Hippocampal formation (tissue), 2 donors: ENCODE measurements at places on chromosomes 12 and 14.
A peak's percentile ranks its signal among the peaks of the same experiment; 100 is the strongest.

DNA sequence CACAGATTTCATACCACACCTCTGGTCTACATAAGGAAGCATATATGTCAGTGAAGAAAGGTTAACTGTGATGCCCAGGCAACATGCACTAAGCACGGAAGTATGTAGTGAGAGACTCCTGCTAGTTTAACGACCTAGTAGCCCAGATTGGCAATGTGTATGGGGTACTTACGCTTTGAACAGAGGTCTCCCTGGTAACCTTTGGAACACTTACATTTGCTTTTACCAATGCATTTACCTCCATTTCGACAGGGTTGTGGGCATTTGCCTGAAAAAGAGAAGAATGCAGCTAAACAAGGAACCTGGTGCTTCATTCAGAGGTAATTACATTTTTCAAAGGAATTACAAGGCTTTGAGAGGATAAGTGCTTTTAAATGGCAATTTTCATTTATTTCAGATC is 65.2 kb downstream of the WIF1 start:
- DNase-seq: no peak

GRCh38 chr12:53082637-53083175 is 3.5 kb upstream of the SPRYD3 start:
- no peak for DNase-seq

DNA sequence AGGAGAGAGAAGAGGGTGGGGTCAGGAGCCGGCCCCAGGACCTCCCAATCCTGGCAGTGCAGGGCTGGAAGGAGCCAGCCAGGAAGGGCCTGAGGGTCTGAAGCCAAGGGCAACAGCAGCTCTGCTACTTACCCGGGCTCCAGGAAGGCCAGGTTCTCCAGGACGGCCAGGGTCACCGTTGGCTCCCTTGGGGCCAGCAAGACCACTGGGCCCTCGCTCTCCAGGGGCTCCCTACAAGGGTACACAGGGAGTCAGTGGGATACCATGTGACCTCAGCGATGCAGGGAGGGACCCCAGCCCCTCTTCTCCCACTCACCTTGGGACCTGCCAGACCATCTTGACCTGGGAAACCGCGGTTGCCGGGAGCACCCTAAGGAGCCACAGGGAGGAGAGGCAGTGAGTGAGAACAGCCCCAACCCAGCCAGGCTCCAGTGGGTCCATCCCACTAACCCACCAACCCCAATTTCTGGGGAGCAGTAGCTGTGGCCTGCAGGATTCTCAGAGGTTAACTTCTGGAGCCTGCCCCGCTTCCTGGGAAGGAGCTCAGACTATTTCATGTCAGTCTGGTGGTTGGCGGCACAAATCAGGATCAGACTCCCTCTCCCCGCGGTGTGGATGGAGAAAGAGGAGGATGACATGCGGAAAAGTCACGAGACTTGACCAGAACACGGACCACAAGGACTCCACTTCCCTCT is 18.5 kb downstream of the COL2A1 start:
- DNase-seq: no peak

GRCh38 chr12:47038270-47038748 is 41.1 kb upstream of the PCED1B start:
- DNase-seq: no peak

- DNase-seq: no peak
Measured at GRCh38 chr12:80419644-80420043, 24.4 kb upstream of the PTPRQ start.

DNA sequence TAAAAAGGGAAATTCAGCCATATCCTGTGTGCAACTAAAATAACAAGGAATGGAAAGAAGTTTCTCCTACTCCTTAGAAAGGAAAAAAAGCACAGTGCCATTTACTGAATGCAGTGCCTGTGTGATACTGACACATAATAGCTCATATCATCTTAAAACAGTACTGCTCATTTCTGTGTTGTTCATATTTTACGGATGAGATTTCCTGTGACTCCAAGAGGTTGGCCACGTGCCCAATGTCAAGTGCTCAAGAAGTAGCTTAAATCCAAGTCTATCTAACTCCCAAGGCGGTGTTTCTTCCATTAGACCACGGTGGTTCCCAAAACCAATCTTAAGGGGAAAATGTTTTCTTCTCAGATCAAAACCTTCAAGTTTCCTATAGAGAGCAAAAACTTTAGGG is 20.0 kb downstream of the MAP3K9 start:
- DNase-seq: no peak

- DNase-seq: peak; percentile 24
Measured at GRCh38 chr12:57240066-57240921, 10.7 kb downstream of the STAC3 start.

DNA sequence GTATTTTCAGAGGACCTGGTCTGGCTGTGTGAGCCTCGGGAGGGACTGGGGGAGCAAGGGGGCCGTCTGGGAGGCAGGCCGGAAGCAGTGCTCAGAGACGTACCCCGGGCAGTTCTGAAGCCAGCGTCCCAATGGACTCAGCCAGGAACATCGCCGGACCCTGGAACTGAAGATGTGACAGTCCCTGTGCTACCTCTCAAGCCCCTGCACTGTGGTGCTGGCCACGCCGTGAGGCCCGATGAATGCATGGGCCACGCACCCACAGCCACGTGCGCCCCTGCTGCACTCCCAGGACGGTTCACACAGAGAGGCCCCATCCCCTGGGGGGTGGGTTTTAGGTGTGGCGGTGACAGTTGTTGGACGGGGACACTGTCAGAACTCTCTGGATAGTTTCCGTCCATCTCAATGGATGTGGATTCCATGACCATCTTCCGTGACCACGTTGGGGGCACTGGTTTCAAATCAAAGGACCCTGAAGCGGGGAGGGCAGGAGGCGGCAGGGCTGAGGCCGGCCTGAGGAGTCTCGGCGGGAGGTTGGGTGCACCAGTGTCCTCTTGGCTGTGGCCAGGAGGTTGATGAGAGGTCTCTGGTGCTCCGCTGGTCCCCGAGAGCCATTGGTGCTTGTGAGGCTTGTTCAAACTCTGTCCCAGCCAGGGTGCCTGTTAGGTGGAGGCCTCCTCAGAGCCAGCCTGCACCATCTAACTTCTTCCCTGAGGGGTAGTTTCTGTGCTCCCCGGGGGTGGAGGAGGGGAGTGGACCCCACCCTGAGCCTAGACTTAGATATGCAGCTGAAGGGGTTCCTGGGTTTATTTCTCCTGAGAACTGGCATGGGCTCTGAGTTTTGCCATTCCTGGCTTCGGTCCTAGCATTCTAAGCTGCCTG is 36.3 kb upstream of the TSPAN9 start:
- DNase-seq: no peak

DNA sequence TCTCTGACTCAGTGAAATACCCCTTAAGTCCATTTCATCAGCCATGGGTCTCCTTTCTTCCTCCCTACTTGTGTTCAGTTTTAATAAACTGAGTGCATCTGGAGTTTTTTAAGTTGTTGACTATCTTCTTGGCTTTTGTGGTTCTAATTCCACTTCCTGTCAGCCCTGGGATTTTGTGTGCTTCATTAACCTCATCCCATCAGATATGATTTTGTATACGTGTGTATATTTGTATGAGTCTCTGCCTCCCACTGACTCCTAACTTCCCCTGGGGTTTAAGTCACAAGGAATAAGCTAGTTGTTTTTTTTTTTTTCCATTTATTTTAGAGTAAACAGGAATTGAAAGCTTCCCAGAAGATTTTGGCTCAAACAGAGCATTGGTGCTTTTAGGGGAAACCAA is 62.7 kb downstream of the TTLL5 start:
- no peak for DNase-seq

- no peak for DNase-seq
Measured at GRCh38 chr12:4064008-4064407, 190.8 kb upstream of the PARP11 start.

GRCh38 chr12:7678744-7679143 is 13.0 kb upstream of the APOBEC1 start:
- DNase-seq: no peak

DNA sequence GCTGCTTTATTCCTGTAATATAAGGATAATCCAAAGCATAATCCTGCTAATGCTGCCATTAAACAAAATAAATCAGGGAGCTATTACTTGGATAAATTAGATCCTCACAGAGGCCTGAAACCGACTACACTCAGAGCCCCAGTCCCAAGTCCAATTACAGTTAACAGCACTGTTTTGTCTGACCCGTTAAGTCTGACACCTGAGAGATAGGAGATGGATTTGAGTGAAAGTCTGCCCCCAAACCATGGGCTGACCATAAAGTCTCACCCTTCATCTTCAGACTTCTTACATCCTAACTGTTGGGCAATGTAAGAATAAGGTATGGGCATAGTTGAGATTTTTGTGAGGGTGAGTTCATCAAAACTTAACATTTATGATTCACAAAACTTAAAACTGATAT is 181.7 kb downstream of the PLCZ1 start:
- DNase-seq: no peak

GRCh38 chr14:52402812-52403526 is 88.9 kb downstream of the PTGER2 start:
- no peak for DNase-seq

GRCh38 chr12:119378903-119379302 is 44.4 kb downstream of the CCDC60 start:
- DNase-seq: no peak

DNA sequence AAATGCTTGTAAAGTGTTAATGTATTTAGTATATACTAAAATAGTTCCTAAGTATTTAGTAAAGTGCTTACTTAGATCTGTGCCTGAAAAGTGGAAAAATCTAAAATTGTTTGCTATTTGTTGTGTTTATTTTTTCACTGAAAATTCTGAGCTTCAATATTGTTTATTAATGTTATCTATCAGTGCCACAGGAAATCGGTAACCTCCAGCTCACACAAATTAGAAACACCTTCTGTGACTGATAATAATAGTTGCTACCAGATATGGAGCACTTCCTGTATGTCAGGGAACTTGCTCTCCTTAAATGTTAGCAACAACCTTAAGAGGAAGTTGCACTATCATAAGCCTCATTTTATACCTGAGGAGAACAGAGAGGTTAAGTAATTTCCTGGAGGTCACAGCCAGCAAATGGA is 723 bp upstream of the LRP10 start:
- DNase-seq: no peak

DNA sequence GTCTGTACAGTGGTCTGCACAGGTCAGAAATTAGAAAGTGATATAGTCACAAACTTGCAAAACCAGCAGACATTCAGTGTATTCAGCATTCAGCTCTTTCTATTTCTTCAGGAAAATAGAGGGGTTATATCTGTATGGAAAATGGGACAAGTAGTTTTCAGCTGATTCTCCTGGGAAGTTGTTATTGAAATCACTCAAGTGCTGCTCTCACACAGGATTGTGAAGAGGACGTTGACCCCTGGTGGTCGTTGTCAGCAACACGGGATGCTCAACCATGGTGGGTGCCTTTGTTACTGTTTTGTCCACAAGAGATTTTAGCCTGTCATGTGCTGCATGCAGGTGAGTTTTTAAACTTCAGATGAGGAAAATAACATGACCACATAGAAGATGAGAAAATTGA is 981.8 kb downstream of the TMEM121 start:
- no peak for DNase-seq

DNA sequence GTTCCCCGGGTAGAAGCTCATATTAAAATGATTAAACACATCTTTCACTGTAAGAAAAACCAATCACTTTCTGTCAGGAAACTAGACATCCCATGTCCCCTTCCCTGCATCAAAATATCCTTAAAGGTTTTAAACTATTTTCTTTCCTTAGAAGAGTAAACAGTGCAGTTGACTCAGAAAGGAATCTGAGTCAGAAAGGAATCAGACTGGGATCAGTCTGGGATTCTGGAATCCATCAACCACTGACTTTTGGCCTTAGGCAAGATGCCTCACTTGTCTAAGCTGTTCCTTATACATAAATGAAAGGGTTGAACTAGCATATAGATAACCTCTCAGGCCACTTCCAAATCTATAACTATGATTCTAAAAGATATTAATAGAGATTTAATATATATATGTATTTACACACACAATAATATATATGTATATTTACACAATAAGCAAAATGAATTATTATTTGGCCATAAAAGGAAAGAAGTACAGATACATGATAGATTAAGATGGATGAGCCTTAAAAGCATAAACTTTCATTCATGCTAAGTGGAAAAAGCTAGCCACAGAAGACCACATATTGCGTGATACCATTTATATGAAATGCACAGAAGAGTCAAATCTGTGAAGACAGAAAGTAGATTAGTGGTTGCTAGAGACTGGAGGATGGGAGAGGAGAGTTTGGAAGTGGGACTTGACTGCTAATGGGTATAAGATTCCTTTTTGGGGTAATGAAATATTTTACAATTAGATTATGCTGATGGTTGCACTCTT is 114.4 kb downstream of the SLC38A1 start:
- DNase-seq: no peak

DNA sequence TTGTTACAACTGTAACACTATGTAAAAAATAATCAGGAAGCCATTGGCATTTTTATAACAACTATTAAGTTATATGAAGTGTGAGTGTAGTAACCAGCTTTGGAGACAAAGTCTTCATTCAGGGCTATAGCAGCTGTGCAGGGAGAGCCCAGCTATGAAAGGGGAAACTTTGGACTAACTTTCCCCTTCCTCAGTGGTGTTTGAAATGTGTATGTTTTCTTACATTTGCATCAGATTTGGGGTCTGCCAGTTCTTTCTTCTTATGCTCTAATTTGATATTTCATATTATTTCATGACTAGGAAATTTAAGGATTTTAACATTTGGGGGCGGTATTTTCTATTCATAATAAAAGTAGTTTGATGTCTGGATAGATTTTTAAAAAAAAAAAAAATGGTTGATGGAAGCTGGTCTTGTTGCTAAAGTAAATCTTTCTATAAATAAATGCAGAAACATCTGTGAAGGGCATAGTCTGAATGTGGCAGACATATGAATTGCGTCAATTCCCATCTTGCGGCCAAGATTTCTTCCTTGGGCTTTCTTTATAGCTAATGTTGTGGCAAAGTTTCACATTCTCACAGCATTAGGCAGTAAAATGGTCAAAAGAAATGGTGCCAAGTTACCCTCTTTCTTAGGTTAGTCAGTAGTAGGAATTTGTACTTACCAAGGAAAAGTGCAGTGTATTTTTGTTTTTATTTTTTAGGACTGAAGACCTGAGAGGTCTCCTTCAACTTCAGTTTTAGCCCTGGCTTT is 35.6 kb downstream of the RASSF8 start:
- no peak for DNase-seq

GRCh38 chr12:56387152-56387736 is 24.6 kb upstream of the APOF start:
- no peak for DNase-seq

GRCh38 chr12:80648881-80649280 is 58.6 kb upstream of the MYF6 start:
- no peak for DNase-seq

DNA sequence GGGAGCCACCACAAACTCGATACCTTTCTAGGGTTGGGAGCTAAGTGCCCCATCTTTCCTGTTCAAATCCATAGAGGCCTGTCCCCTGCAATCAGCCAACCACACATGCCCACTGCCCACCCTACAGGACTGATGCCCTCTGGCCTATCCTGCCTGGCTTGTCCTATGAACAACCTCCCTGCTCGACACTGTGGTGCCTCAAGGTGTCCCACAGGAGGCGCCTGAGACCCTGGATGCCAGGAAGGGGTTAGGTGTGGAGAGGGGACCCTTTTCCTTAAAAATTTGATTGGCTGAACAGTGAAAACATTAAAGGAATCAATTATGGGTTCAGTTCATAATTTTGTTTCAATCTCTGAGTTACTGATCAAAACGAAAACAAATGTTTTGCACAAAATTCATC is 97.3 kb upstream of the FZD10 start:
- DNase-seq: no peak
